LNCaP clone FGC (cell line): ENCODE measurements at places on chromosomes 13 and 19.

DNA sequence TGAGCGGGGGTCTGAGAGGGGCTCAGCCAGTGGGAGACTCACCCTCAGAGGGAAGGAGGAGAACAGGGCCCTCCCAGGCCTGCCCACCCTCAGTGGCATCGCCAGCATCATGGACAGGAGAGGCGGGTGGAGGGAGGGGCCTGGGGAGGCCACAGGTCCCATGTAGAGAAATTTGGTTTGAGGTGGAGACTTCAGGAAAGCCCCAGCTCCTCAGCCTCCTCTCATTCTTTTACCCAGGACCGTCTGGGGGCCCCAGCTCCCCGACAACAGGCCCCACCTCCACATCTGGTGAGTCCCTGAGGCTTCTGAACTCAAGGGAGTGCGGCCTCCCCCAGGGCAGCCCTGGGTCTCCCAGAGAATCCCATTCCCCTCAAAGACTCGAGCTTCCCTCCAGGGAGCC is 3.1 kb downstream of the LILRB1 start:
- DNase-seq, result no peak

GRCh38 chr19:15837221-15837731 is 21.8 kb upstream of the OR10H1 start:
- DNase-seq, result peak; percentile 91

DNA sequence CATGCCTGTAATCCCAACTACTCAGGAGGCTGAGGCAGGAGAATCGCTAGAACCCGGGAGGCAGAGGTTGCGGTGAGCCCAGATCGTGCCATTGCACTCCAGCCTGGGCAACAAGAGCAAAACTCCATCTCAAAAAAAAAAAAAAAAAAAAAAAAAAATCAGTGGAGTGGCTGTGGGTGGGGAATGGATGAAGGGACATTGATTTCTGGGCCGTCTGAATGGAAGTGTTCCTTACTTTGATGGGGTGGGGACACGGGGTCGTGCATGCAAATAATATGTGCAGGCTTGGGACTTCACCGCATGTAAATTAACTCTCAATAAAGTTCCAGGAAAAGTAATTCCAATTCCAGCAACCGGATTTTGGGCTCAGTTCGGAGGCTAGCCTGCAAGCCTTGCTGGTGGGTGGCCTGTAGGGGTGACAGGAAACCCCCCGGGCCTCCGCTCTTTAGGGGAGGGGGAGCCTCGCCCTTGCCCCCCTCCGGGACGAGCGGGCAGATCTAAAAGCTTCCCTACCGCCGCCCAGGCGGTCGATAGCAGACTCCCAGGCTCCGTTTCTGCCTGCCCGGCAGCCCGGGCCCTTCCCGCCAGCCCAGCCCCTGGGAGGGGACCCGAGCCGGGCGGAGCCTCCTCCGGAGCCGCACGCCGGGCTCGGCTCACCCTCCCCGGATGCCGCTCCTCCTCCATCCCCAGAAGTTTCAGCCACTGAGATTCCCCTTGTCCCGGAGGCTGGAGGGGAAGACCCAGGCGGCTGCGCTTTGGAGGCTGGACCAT is 48.0 kb upstream of the ADGRE5 start:
- no peak for DNase-seq

DNA sequence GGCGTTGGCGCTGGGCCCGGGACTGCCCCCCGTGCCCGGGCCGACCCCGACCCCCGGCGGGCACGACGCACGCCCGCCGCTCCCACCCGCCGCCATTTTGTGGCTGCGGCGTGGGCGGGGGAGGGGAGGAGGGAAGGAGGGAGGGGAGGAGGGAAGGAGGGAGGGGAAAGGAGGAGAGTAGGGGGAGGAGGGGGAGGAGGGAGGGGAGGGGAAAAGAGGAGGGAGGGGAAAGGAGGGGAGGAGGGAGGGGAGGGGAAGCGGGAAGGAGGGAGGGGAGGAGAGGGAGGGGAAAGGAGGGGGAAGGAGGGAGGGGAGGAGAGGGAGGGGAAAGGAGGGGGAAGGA is at the start of gene BTBD2:
Gene BTBD2, minus strand, starts transcription at position 107 of the 343 bp plus-strand sequence. Its CDS starts 11 bp downstream, at position 96.
- DNase-seq, result peak; percentile 63

DNA sequence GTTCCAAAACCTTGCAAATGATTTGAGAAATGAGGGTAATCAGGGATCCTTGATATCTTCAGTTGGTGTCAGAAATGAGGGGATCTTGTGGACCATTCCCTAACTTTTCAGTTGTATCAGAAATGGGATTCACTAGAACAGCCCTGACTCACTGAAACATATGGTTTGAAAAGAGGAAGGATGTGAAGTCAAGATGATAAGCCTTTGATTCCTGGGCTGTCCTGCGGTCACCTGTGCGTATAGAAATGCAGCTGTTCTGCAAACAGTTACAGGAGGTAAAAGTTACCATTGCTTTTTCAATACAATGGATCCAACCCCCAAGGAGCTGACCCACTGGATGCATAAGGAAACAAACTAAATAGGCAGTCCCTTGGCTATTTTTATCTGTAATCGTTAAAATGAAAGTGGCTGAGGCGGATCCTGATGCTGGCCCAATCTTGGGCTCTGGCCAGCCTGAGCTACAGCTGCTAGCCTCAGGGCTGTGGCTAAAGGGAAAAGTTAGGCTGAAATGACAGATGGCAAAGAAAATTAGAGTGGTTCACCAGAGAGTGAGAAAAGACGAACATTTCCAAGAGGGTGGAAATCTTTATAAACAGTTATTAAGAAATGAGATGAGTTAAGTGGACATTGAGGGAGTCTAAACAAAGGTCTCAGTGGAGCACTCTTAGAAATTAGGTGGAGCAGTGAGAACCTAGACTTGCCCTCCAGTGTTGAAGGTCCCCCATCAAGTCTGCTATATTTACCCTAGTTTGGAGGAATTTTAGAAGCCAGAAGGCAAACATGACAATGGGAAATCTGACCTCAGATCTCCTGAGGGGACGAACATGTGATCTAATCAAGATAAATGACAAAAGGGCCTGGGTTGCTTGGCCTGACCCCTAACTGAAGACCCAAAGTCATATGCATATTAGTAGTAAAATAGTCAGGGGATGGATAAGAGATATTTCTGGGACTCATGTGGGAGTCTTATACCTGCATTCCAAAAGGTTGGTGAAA is 7.6 kb downstream of the SIGLECL1 start:
- no peak for DNase-seq

DNA sequence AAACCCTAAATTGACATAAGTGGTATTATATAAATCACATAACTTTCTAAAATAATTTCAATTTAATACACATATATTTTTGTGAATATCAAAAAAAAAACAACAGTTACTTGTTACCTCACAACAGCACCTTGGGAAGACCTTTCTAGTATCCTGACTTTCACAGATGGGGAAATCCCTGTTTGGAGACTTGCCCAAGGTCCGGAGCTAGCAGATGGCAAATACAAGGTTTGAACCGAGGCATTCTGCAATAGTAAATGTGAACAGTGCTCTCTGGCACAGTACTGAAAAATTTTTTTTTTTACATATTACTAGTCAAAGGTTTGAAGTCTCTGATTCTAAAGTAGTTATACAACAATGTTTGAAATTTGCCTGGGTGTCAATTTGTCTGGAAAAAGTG is 104.5 kb downstream of the SUCLA2 start:
- no peak for DNase-seq

DNA sequence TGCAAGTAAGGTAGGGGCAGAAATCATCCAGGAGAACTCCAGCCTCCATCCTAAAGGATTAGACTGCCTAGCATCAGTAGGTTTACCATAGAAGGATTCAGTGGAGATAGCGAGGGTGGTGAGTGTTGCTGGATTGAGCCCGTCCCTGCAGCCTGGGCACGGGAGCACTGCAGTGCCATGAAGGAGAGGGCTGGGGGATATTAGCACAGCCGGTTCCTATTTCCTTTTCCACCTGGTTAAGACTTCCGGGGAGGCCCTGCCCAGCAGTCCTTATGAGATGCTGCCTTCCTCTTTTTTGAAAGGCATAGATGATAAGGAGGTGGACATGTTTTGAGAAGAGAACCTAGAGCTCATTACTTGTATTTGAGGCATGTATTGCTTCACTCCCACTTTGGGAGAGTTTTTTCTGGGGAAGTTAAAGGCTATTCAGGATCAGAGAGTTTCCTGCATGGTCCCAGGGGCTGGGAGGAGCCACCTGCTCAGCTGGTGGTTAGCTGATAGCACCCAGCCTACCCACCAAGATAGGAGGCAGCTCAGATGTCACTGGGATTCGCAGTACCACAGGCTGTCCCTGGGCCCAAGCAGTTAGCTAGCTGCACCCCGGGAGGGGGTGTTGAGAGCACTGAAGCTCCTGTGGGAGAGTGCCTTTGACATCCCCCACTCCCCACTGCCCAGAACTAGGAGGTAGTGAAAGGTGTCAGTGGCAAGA is 17.2 kb downstream of the ACTN4 start:
- no peak for DNase-seq

- no peak for DNase-seq
Observed at GRCh38 chr13:105338773-105339172, 1196.7 kb downstream of the EFNB2 start.

DNA sequence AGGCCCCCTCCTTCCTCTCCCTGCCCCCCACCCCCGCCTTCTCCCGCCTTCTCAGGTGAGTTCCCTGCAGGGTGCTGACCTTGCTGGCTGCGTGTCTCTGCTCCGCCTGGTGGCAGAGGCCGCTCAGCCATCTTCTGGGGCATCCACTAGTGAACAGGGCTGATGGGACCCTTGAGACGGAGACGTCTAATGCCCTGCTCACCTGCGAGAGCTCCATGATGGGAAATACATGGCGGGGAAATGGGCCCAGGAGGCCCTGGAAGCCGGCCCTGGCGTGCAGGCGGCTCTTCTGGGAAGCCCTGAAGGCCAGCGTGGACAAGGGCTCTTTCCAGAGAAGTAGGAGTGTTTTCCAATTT is 15.2 kb upstream of the F7 start:
- no peak for DNase-seq

DNA sequence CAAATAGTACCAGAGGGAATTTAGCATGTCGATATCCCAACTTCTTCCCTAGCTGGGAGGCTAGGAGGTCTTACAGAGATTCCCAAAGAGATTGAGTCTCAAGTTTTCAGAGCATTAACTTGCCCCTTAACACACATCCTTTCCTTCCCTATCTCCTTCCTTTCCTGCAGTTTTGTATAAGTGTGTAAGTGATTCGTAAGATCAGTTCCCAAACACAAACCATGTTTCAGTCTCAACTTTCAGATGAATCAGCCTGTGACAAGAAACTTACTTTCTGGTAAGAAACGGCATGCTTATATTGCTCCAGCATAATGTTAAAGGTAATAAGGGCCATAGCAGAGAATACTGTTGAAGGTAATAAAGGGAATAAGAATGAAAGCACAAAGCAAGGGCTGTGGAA is 472.2 kb downstream of the LIG4 start:
- no peak for DNase-seq
